ENCODE measurements at places on chromosomes 12 and 14.

DNA sequence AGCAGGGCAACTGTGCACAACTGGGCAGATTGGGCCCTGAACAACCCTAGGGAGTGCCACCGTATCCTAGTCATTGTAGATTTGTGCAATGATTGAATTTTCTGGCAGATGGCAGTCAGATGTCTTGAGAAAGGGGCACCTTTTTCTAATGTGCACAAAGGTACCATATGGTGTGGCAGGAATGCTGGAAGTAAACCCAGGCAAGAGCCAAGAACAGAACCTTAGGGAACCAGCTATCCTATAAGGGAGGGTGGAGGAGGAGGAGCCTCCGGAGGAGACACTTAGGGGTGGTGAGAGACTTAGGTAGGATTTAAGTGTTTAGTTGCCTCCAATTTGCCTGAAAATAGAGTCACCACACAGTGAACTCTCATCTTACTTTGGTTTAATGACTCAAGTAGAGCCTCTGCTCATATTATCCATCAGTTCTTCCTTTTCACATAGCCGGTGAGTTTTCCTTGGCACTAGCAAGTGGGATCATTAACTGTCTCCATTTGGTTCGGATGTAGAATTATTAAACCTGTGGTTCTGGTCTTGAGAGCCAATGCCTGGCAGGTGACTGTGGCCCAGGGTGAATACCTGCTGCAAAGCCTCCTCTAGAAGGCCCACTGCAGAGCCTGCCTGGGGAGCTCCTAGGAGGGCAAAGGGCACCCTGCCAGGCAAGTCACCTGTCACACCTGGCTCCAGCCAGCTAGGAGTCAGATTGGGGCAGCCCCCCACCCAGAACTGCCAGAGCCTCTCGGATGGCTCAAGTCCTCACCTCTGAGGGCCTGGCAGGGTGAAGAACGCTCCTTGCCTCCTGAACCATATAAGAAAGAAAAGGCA is 184.4 kb upstream of the HIF1A start:
- DNase-seq: no peak

GRCh38 chr12:13900718-13901117 is 80.7 kb downstream of the GRIN2B start:
- peak; percentile 28 for DNase-seq

- DNase-seq: no peak
Measured at GRCh38 chr14:27242874-27243273, 645.0 kb upstream of the NOVA1 start.

GRCh38 chr12:20572451-20572850 is 122.7 kb upstream of the SLCO1C1 start:
- no peak for DNase-seq

DNA sequence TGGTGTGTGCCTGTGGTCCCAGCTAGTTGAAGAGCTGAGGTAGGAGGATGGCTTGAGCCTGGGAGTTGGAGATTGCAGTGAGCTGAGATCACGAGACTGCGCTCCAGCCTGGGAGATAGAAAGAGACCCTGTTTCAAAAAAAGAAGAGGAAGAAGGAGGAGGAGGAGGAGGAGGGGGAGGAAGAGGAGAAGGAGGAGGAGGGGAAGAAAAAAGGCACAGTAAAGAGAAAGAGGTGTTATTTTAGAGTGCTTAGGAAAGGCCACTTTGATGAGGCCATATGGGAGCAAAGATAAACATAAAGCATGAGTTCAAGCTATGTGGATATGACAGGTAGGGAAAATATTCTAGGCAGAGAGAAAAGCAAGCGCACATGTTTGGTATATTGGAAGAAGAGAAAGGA is 154.1 kb upstream of the BTG1 start:
- DNase-seq: no peak

DNA sequence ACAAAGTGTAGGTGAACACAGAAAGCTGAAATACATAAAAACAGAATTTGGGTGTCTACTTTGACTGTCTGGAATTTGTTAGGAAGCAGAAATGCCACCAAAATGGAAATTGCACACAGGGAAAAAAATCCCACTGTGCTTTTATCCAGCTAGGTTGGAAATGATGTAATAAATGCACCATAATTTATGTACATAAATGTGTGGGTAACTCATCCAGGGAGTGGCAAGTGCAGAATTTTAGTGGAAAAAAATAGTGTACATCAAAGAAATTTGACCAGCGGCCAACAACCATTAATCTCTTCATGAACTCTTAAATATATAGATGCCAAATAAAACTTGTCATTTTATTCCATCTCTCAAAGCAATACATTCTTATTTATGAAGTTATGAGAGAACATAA is 105.6 kb downstream of the LLPH start:
- no peak for DNase-seq

DNA sequence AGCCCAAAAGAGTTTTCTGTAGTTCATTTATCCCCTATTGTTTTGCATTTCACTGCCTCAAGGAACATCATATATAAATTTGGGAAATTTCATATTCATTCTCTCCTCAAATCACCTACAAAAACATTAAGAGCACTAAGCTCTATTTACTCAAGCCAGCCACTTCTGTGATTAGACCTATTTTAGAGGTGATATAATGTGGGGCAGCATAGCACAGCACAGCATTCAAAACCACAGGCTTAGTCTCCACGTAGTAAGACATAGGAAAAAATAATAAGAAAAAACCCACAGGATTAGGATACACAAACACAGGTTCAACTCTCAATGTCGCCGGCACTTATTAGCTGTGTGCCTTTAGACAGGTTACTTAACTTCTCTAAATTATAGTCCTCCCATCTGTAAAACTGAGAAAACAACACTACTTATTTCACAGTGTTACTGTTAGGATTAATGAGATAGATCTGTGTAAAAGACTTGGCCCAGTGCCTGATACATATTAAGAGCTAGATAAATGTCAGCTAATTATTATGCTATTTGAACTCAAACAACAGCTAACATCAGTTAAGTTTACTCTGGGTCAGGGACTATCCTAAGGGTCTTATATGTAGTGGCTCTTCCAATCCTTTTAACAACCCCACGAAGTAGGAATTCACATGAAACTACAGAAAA is 20.3 kb downstream of the DCAF5 start:
- no peak for DNase-seq

DNA sequence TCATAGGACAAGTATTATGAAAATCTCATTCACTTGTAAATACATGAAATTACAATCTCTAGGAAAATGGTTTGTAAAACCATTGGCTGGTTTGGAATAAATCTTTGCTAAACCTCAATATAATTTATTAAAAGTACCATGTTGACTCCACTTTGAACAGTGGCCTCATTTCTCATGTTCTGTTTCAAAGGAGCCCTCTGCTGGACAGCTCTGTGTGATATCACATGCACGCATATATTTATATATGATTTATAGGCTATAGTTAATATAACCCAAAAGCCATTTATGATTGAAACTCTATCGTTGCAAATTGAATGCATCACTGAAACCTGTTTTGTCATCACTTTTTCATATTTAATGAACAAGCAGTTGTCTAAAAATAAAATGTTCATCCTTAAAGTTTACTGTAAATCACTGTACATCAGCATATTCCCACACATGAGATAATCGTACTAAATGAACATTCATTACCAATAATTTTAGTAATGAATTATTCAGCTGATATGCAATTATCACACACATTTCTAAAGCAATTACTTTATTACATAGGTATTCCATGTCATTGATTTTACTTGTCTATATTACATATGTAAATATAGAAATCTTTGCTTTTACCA is 493.8 kb downstream of the NPAS3 start:
- no peak for DNase-seq

GRCh38 chr12:66367015-66367667 is 64.8 kb downstream of the HELB start:
- DNase-seq: no peak

GRCh38 chr12:112987561-112987960 is 9.2 kb downstream of the OAS2 start:
- DNase-seq: no peak

- no peak for DNase-seq
Measured at GRCh38 chr14:71448431-71449315, 483.6 kb upstream of the RGS6 start.

DNA sequence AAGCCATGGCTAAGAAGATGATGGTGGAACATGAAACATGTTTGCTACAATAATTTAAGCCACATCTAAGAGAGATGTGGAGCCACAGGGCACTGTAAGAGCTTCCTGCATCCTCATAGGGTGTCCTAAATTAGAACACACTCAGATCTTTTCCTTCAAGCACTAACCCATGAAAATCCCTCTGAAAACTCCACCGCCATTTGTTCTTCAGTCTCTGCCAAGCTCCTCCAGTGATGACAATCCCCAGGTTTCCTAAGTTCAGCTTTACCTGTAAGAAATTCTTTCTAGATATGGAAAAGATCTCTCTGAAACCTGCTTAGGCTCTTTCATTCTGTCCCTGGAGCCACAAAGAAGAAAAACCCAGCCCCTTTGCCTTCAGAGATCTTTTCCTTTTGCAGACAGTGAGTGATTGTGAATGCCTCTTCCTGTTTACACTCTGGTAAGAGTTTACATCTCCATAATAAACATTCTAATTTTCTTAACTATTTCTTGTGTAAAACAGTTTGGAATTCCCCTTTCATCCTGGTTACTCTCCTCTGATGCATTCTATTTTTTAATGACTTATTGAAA is 907.2 kb downstream of the VRK1 start:
- DNase-seq: no peak

DNA sequence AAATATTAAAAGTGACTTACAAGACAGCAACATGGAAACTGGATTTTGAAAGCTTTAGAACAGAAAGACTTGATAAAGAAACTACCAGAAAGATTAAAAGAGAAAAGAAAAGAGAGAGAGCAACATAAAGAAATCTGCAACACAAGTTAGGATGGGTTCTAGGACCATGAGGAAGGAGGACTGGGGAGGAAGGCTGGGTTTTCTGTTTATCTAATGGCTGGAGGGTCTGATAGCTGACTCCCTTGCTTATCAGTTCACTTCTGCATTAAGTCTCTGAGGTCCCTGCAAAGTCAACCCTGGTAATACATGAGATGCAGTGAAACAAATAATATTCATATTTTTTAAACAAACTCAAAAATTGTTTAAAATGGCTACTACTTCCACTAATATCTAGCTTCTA is 90.1 kb downstream of the RPAP3 start:
- no peak for DNase-seq

- DNase-seq: no peak
Measured at GRCh38 chr12:65494537-65494936, 216.1 kb downstream of the MSRB3 start.

DNA sequence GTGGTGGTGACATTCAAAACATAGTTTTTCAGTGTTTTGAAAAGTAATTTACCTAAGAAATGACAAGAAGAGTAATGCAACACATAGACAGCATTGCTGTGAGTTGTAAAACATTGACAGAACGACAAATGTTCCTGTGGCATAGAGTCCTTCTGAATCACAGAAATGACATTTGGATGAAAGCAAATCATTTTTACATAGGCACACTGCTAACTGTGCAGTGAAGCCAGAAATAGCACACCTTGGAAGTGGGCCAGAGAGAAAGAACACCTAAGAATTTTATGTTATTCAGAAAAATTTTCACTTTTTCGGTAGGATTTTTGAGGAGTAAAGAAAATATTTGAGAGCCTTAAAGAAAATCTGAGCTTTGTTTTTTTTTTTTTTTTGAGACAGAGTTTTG is 100.6 kb downstream of the ANO4 start:
- no peak for DNase-seq

- peak; percentile 53 for DNase-seq
Measured at GRCh38 chr14:28952666-28953065, 186.1 kb downstream of the FOXG1 start.

- peak; percentile 74 for DNase-seq
Measured at GRCh38 chr14:24734917-24735500, 101.0 kb upstream of the GZMB start.

- no peak for DNase-seq
Measured at GRCh38 chr12:128513831-128514230, 246.9 kb downstream of the TMEM132C start.

DNA sequence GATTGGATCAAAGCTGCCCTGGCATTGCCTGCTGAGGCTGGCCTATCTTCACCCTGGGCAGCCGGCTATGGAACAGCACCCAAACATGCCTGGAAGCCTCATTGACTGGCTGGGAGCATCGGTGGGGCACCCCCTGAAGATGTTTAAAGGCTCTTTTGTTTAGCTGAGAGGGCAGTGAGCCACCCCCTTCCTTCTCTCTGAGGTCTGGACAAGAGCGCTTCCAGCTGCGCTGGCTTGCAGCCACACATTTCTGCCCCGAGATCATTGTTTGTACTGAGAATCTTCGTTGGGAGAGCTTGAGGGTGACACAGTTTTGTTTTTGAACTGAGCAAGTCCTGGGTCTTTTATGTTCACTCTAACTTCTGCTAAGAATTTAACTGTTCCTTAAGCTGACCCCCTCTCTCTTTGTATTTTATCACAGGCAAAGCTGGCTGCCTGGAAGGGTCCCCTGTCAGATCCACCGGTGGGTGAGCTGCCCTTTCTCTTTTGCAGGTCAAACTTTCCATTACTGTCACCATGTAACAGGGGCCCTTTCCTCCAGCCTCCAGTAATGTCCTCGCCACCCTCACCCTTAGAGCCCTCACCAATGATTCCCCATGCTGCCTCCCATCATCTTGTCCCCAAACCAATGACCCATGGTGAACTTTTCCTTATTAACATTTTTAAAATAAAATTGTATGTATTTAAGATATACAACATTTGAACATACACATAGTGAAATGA is 212.2 kb downstream of the KIF26A start:
- DNase-seq: peak; percentile 80

GRCh38 chr12:12442548-12443071 is 85.7 kb downstream of the BORCS5 start:
- no peak for DNase-seq

GRCh38 chr12:34296143-34297041 is 274.1 kb downstream of the ALG10 start:
- no peak for DNase-seq

- DNase-seq: peak; percentile 94
Measured at GRCh38 chr14:80005561-80005960, 205.7 kb downstream of the DIO2 start.

GRCh38 chr12:22008196-22008595 is 37.8 kb upstream of the CMAS start:
- no peak for DNase-seq

GRCh38 chr12:112807452-112807851 is 15.9 kb downstream of the RPH3A start:
- no peak for DNase-seq

DNA sequence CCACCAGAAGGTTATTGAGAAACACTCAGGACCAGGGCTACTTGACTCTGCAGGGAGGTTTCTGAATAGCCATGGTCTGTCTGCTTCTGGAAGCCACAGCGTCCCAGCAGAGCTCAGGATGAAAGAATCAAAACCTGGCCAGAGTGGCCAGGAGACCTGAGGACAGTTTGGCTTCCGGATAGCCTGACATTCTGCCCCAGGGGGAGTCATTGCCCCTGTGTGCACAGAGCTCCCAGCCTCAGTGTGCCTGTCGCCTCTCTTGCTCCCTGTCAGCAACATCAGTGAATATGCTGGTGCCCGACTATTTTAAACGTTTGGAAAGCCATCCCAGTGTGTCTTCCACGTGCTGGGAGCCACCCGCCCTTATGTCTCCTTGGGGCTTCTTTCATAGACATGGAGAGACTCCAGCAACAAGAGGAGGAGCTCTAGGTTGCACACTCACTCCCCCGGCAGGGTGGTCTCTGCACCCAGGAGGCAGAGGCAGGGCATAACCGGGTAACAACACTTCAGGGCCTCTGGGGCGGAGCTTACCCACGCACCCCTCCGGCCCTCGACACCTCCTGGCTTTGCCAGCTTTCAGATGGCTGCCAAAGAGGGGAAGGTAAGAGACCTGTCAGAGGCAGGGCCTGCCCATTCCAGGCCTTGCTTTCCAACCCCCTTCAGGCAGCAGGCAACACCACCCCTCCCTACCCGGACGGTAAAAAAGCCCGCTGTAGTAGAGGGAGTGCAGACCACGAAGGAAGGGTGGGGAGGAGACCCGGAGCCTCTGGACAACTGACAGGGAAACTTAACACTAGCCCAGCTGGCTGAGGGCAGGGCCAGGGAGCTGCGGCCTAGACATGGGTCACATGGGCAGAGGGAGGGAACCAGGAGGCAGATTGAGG is 19.0 kb upstream of the SLC6A12 start:
- DNase-seq: no peak

Measured in DMS79 (cell line).